ENCODE measurements at places on chromosomes 5 and 9.

- no peak for DNase-seq
Observed at GRCh38 chr5:150305095-150305494, 2.4 kb upstream of the ARSI start.

DNA sequence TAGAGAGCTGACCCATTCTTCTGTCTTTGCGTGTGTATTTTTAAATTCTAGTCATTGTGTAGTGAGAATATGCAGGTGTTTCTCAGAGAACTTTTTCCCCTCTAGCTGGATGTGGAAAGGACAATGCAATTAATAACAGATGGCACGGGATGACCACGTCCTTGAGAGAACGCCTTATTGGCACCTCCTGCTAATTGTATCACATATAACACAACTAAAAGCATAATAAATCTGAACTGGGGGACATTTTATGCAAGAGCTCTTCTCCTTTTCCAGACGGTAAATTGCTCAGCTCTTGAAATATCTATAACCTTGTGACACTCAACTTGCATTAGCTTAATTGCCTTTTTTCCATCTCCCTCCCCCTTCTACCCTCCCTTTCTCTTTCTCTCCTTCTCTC is 62.9 kb upstream of the IZUMO3 start:
- no peak for DNase-seq

- DNase-seq: peak; percentile 21
Observed at GRCh38 chr5:37882636-37883035, 42.8 kb upstream of the GDNF start.

DNA sequence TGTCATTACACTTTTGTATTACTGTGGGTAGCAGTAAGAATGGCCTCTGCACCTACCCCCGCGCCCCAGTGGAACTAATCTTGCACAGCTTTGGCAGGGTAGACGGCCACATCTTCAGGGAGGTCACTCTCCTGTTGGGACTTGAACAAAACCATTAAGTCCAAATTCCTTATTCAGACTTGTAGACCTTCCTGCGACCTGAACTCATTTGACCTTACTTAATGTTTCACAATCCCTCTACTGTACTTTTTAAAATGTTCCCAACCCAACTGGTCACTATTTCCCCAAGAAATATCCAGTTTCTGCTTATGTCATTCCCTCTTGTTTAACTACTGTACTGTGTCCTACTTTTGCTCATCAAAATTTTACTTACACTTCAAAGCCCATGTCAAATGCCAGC is 5.3 kb upstream of the FAM120AOS start:
- no peak for DNase-seq

DNA sequence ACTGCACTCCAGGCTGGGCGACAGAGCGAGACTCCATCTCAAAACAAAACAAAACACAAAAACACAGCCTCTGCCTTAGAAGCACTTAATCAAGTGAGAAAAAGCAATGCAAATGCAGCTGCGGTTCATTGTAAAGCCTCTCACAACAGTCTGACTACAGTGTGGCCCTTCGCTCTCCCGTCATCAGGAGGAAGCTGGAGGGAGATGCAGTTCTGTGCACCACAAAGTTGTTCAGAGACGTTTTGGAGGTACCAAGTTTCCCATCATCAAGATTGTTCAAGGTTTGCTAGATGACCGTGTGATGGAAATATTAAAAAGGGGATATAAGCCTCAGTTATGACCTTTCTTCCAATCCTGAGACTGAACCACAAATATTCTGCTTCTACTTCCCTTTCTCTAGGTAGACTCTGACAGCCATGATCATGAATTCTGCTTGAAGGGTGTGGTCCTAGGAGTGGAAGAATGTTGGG is 40.9 kb downstream of the SEC61B start:
- DNase-seq: no peak

DNA sequence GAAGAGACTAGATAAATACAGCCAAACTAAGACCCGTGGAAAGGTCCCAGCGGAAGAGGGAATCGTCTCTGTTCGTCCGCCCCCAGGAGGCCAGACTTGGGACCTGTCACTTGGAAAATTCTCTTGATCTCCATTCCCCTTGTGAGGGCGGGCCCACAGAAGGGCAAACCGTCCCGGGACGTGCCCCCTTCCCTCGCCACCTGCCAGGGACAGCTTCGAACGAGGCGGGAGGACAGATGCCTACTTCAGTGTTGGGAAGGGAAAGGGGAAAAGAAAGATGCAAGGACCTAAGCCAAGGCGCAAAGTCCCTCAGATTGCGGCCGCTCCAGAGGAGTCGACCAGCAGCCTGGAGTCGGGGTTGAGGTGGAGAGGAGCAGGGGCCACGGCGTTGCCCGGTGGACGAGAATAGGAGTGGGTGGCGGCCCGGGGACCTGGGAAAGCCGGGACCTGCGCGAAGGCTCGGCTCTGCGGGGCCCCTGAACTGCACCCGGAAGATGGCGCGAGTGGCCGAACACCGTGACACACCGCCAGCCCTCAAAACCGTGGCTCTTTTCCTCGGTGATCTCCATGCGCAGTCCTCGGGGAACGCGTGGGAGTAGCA is 4.4 kb upstream of the EBF1 start:
- DNase-seq: peak; percentile 12

DNA sequence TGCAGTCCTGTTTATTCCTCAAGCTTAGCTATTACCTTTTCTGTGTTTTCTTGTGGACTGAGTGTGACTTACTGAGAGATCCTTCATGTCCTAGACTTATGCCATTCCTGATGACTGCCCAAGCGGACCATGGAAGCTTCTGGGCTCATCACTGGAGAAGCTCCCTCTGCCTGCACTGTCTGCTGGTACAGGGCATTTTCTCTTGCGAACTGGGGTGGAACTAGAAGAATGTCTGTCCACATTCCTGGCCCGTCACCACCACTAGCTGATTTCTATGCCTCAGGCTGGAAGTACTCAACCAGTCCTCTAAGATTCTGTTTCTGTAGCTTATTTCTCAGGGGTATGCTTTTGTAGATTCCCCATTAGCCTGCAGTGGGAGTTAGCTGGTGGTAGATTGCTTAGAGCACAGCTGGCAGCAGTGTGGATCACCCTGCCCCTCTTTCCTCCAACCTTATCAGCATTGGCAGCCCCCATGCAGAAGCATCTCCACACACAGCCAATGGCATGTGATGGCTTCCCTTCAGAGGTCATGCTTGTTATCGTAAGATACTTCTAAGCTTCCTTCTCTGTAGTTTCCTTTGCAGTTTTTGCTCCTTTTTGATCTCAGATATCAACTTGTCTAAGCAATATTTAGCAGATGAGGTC is 12.4 kb downstream of the SLC36A1 start:
- DNase-seq: no peak

DNA sequence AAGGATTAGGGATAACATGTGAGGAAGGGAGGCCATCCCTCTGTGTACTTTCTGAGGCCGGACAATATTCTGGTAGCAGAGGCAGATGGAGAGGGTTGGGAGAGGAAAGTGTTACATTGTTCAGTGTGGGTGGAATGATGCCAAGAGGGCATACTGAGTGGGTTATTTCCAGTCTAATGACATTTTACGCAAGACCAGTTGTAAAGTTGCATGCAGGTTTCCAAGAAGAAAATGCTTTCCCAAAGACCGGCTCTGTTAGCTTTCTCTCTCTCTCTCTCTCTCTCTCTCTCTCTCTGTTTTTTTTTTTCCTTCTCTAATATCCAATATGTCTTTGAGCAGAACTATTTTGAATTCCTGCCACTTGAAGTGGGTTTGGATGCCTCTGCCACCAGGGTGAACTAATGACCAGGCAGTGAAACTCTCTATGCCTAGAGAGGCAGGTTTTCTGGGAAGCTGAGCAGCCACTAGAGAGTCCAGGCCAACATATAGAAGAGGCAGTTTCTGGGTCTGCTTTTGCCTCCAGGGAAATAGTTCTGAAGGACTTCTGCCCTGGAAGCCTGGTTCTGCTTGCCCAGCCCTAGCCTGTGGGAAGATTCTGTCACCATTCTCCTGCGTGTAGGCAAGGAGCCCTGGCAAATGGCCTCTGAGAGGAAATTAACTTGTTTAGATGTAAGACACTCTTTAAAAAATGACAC is 24.4 kb upstream of the ZNF366 start:
- DNase-seq: no peak

DNA sequence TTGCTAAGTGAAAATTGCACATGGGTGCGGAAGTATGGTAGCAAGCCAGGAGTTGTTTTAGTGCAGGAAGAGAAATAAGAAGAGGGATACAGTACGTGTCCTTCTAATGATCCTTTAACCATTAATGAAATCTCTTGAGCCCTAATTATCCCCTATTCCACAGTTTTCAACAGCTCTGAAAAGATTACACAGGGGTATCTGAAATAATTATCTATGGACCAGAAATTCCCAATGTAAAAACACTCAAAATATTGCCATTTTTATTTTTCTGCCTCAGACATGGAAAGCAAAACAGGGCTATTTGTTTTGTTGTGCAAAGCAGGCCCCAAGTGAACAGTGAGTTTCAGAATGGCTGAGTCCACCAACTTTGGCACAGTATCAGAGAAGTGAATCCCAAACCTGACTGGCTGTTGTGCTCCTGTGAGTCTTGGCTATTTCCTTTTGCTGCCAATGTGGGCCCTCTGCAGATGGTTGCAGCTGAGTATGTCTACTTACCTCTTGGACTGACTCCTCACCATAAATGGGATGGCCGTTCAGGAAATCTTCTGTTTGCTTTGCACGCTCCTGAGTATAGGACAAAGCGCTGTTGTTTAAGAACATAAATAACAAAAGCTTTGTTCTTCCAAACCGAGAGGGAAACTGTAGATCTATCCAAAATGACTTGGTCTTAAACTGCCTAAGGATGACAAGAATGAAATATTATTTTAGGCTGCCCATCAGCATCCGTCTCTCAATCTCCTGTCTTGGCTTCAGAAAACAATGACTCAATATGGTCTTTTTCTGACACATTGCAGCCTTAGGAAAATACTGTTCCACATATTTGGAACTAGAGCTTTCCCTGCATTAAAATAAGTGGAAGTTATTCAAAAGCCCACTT is 204.1 kb downstream of the DEPDC1B start:
- no peak for DNase-seq

DNA sequence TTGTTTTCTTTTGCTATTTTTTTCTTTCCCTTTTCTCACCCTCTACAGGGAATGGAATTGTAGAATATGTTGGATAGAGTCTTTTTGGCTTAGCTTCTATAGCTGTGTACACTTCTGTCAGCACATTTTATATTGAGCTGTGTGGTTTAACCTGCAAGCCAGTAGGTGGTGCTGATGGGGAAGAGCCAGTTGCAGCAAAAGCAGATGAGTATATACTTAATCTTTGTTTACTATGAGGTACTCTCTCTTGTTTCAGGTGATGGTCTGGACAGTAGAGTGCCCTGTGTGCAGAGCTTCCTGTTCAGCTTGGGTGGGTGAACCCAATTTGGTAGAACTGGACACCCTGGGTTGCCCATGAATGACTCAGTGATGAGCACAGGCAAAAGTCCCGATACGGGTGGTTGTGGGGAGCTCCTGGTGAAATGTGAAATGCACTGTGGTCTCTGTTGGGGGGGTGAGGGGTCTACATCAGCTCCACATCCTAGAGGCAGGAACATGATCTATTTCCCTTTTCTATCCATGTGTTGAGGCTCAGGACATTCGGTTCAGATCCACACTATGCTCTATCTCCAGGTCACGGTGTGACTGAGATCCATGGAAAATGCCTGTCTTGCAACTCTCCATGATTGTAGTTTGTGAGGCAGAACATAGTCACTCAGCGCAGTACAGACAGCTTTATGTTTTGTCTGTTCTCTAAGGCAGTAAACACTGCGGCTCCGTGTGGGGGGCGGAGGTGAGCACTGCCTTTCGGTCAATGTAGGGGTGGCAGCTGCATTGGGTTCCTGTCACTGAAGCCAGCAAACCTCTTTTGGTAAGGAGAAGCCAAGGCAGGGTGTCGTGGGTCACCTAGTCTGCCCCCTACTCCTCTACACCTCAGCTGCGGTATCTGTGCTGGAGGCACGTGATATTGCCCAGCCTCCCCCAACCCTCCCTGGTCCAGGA is 353.2 kb downstream of the PRR16 start:
- peak; percentile 6 for DNase-seq

DNA sequence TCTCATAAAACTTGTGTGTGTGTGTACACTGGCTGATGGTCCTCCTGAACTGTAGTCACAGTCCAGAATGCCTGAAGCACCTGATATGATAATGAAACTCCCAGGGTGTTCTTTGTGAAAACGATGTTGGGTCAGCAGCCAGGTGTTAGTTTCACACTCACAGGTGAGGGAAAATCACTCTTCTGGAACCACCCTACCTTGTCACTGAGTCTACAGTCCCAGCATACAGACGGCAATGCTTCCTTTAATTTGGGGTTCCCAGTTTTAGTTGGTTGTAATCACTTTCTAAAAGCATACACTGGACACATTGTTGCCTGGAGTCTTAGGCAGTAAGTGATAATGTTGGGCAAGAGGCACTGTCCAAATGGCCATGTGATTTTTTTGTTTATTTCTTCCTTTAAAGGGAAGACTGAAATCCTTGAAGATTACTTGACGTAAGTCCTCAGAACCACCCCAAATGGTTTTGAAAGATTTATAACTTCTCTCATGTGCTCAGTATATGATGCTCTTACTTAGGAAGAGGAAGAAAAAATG is 18.2 kb upstream of the MGAT1 start:
- DNase-seq: no peak

GRCh38 chr9:21096901-21097255 is 19.1 kb upstream of the IFNB1 start:
- no peak for DNase-seq

DNA sequence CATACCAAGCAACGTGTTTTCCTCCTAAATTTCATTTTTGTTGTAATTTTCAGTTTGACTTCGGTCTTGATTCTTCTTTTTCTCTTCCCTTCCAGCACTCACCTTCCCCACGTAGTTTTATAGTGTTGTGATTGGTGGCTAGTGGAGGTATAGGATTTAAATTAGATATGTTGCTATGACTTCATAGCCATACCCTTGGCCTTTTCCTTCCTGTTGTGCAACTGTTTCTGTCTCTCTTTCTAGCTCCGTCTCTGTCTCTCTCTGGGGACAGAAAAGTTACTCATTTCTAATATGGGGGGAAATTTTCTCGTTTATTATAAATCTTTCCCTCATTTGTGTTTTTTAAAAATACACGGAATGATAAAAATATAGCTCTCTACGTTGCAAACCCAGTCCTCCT is 20.6 kb upstream of the C5orf24 start:
- DNase-seq: no peak

GRCh38 chr5:44388321-44389089 is 715 bp downstream of the FGF10 start:
- no peak for DNase-seq

GRCh38 chr5:98827588-98828284 is 54.3 kb downstream of the RGMB start:
- no peak for DNase-seq

GRCh38 chr9:79057576-79057975 is 514.2 kb upstream of the TLE4 start:
- no peak for DNase-seq

- DNase-seq: no peak
Observed at GRCh38 chr5:43608406-43608805, 5.4 kb downstream of the NNT start.

DNA sequence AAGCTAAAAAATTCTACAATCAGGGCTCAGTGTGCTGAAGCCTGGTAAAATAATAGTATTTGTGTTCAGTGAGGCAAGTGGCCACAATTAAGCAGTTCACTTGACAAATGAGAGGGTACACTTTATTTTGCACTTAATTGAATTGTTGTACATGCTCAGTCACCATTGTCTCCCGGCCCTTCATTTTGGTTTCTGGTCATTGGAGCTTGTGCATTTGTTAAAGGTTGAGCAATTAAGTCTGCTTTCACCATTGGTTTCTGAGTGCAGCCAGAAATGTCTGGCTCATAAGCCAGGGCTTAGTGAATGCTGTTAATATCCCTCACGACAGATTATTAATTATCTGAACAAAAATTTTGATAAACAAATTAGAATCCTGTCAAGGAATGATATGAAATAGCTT is 89.6 kb downstream of the PRDM6 start:
- DNase-seq: no peak

- DNase-seq: peak; percentile 74
Observed at GRCh38 chr5:77431286-77431685, 60.8 kb downstream of the WDR41 start.
